Non-pigmented ciliary epithelial cell (primary cell): ENCODE measurements at places on chromosomes 16 and 17.

- no peak for DNase-seq
Observed at GRCh38 chr17:78613416-78613815, 36.2 kb upstream of the DNAH17 start.

DNA sequence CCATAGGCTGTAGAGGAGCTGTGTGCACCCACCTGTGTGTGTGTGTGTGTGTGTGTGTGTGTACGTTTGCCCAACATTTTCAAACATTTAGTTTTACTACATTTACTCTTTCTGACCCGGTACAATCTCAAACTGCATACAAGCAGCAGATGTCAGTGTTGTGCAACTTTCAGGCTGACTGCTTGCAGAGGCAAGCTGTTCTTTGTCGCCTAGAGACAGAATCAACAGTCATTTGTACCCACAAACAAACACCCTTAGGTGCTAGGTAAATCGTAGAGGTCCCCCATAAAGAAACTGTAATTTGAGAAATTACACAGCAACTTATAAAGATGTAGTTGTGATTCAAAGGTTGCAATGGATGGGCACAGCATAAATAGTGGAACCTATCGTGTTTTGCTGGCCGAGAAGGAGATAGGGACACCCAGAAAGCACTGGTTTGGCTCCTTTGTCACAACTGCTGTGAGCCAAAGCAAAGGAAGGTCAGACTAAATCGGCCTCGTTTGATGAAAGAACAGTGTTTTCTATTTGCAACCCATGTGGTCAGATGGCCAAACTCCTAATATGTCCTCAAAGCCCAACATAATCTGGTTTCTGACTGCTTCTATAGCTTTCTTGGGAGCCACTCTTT, 478.4 kb downstream of the TOX3 start:
- DNase-seq, result no peak

DNA sequence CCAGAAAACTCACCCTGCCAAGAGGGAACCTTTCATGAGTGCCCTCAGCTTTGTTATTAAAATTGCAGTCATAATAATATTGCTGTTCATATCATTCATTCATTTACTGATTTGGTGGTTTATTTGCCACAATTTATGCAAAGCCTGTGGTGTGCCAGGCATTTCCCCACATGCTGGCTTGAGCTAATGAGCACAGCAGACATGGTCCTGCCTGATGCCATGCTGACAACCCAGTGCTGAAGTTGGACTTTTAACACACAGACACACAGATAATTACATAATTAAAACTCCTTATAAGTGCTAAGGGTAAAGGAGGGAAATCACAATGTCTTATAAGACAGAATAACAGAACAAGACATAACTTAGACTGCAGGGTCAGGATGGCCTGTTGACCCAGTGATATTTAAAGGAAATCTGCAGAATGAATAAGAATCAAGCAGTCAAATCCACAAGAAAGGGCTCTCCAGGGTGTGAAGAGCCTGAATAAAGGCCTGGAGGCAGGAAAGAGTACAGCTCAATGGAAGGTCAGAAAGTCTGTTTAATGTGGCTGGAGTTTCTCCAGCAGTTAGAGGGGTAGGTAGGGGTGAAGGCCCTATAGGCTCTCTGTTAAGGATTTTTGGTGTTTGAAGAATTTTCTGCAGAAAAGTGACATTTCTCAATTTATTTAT, 196.9 kb upstream of the CDH11 start:
- DNase-seq, result no peak

DNA sequence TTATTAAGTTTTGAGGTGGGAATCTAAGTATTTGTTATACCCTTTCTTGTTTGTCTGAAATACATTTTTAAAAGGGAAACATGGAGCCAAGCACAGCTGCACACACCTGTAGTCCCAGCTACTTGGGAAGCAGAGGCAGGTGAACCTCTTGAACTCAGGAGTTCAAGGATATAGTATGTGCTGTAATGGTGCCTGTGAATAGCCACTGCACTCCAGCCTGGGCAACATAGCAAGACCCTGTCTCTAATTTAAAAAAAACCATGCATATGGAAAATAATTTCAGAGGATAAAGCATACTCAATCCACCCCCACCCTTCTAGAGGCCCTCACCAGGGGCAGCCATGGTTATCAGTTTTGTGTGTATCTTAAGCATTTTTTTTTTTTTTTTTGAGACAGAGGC, 3.4 kb upstream of the DDX19B start:
- DNase-seq, result no peak

- DNase-seq, result no peak
Observed at GRCh38 chr17:57852092-57852954, 2.5 kb upstream of the MRPS23 start.

DNA sequence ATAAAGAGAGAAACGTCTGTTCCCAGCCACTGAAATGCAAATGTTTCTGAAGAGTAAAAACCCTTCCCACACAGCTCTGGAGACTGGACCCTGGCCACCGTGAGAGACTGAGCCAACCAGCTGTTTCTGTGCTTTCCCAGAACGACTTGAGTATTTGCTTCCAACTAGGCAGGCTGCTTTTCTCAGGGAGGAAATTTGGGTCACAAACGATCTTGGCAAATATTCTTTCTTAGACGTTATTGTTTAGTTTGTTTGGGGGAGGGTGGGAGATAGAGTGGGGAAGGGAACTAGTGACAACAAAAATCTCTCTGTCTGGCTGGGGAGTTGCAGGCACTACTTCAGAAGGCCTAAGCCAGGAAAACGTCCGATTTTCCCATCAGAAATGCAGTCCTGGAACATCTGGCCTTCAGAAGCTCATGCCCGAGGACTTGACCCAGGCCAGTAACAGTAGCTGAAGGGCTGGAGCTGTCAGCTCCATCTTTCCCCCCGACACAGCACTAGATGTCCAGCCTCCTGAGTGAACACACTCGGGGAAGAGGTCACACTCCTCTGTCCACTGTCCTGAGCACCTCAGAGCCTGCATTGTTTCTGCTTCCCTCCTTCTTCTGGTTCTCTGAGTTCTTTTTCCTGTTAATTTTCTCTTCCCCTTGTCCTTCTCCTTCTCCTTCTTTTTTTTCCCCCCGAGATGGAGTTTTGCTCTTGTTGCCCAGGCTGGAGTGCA, 4.0 kb downstream of the CCDC92B start:
- no peak for DNase-seq

DNA sequence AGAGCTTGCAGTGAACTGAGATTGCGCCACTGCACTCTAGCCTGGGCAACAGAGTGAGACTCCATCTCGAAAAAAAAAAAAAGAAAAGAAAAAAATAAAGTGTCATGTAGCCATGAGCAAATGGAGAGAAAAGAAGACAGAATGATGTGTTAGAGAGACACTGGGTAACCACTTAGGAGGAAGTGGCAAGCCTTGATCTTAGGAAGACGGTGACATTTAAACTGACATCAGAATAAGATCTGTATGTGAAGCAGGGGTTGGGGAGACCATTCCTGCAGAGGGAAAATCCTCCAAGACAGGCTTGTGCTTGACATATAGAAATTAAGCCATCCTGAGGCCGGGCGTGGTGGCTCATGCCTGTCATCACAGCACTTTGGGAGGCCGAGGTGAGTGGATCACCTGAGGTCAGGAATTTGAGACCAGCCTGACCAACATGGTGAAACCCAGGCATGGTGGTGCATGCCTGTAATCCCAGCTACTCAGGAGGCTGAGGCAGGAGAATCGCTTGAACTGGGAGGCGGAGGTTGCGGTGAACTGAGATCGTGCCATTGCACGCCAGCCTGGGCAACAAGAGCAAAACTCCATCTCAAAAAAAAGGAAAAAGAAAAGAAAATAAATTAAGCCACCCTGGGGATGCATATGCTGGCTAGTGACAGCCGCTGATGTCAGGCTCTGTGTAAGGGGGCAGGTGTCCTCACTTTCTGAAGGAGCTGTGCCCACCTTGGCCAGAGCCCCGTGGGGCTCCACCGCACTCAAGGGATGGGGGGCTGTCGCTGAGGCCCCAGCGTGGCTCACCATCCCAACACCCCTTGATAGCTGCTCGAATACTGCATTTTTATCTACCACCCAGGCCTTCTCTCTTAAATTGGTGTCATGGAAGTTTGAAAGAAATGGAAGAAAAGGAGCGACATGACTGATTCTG, 13.1 kb upstream of the CYB5B start:
- no peak for DNase-seq

DNA sequence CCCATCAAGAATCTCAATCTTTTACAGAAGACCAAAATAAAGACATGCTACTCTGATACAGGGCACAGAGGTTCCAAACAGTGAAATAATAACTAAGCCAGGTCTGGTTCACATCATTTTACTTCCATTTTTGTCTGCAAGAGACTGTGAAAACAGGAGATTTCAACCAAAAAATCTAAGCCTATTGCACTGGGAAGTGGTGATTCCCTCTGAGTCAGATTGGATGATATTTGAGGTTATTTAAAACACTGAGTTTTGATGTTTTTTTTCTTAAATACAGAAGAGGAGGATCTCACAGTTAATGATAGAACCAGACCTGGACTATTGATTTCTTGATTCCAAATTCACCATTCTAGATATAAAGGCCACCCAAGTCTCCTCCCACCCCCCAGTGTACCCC, 117.3 kb upstream of the FAM20A start:
- no peak for DNase-seq

DNA sequence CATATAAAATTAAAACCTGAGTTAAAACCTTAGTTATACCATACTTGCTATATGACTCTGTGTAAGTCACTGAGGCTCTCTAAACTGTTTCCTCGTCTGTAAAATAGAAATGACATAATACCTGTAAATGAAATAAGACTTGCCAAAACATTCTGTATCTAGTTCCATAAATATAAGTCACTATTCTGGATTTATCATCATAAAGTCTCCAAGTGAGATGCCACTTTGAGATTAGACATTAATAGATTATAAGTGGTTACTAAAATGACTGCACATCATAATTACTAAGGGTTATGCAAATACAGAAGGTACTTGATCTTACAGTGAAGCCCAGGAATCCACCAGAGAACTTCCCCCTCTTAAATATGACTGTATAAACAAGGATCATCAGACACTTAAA, 12.0 kb upstream of the BRIP1 start:
- no peak for DNase-seq

- DNase-seq, result no peak
Observed at GRCh38 chr17:14745541-14745940, 444.7 kb downstream of the HS3ST3B1 start.

GRCh38 chr17:77359236-77359635, 218.5 kb downstream of the SEC14L1 start:
- DNase-seq, result no peak

- DNase-seq, result no peak
Observed at GRCh38 chr16:8893426-8893825, 11.3 kb downstream of the LITAFD start.

GRCh38 chr16:73049091-73049490, 1.2 kb upstream of the ZFHX3 start:
- DNase-seq, result no peak

DNA sequence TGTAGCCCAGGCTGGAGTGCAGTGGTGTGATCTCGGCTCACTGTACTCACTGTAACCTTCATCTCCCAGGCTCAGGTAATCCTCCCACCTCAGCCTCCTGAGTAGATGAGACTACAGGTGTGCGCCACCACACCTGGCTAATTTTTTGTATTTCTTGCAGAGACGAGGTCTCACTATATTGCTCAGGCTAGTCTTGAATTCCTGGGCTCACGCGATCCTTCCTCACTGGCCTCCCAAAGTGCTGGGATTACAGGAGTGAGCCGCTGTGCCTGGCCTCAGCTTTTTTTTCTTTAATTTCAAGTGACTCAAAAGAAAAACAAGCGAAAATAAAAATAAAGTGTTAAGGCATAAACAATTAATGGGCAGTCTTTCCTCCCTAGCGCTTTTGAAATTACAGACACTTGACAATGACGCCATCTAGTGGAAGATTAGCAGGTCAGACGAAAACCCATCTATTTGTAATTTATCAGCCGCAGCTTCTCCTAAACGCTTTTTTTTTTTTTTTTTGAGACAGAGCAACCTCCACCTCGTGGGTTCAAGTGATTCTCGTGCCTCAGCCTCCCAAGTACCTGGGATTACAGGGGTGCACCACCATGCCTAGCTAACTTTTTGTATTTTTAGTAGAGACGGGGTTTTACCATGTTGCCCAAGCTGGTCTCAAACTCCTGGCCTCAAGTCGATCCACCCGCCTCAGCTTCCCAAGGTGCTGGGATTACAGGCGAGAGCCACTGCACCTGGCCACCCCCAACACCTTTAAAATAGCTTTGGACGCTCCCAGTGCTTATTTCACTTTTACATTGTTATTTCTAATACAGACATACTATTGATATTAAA, 28.1 kb upstream of the PECAM1 start:
- DNase-seq, result no peak

DNA sequence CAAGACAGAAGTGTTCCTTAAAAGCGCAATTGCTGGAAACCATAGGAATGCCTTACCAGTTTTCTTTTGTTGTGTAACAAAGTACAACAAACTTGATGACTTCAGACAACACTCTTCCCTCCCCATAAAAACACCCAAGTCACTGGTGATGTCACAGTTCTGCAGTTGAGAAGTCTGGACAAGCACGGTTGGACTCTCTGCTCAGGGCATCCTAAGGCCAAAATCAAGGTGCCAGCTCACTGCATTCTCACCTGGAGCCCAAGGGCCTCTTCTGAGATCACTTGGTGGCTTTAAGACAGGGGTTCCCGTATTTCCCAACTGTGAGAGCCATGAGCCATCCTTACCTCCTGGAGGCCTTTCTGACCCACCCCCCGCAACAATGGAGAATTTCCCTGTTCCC, 45.6 kb upstream of the MEAK7 start:
- DNase-seq, result no peak
